ENCODE measurements at places on chromosomes 7 and 10.

DNA sequence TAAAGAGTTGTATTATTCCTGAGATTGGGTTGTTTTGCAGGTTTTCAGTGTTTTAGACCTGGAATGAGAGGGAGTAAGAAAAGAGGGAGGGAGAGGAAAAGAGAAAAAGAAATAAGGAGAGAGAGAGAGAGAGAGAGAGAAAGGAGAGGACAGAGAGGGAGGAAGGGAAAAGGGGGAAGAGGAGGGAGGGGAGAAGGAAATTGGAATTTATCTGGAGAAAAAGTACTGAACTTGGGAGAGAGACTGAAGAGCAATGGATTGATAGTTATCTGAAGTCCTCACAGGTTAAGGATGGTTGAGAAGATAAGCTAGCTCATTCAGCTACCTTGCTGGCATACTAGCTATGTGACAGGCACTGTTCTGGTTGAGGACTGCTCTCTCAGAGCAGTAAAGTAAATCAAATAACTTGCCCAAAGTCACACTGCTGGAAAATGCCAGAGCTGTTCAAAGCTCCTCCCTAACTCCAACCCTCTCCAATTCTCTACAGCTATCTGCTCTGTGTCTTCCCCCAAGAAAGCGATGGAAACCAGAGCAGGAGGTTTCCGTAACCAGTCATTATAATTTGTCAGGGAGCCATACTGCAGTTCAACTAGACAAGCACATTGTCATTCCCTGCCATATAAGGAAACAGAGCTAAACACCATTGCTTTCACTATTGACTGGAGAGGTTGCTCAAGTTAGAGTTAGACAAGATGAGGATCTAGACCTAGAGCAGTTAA, 10.7 kb downstream of the CALD1 start:
- DNase-seq = no peak

- DNase-seq = no peak
These were observed 43.2 kb downstream of the HDAC9 start for GRCh38 chr7:18538554-18539250.

DNA sequence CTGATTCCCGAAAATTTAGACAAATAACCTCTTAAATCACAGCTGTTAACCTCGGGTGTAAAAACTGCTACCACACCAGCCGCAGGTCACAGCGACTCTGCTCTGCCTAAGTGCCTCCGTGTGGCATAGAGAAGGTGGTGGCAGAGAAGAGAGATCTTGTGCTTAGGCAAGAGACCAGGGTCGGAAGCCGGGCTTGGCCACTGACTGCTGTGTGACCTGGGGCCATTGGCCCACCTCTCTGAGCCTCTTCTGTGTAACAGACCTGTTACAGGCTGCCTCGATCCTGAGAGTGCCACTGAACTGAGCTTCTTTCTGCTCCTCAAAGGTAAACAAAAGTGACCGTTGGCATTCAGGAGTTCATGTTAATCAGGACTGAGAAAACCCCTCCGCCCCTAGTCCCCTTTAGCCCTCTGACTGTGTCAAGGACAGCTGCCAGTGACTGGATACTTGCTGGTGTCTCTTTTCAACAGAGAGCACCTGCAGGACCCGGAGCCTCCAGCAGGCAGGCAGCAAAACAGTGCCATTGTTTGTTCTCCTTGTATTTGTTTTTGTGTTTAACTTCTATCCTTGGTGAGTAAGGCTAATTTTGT, 36.5 kb downstream of the ZMIZ1 start:
- no peak for DNase-seq

- DNase-seq = no peak
These were observed 86.5 kb upstream of the GRB10 start for GRCh38 chr7:50869108-50869725.

DNA sequence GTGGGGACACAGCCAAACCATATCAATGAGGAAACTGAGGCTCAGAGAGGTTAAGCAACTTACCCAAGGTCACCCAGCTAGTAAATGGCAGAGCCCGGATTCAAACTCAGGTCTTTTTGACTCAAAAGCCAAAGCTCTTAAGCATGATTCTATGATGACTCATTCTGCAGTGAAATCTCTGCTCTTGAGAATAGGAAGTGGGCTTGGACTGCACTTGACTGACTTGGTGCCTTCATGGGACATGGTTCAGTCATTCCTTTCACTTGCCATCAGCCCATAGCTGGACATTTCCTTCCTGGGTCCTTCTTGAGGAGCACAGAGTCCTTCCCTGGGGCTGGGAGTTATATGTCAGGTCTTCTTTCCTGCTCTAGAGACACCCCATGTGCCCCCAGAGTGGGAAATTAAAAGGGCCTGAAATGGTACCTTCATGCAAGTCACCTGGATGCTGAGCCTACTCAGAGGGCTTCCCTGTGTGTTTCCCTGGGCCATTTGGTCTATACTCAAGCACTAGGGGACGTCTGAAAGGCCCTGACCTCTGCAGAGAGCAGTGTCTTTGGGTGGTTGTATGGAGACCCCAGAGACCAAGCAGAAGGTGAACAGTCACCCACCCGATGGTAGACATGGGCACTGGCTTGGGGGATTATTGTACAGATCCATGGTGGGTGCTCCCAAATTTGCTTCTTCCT, 62.4 kb upstream of the SDK1 start:
- no peak for DNase-seq

DNA sequence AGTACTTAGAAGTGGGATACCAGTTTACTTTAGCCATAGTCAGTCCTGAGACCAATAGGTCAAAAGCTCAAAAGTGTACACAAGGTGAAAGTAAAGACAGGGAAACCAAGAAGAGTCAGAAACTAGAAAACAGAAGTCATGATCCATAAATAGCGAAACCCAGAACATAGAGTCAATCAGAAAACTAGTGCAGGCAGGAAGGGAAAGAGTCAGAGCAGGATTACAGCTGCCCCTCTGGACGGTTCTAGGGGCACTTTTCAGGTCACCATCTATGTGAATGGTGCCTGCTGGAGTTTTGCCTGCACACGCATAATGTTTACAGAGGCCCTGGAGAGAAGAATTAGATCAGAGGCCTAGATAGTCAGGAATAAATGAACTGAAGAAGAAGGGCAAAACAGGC, 22.4 kb upstream of the DMTF1 start:
- DNase-seq = no peak

GRCh38 chr10:71217266-71218045, 5.1 kb downstream of the UNC5B start:
- no peak for DNase-seq

- DNase-seq = no peak
These were observed 129.4 kb downstream of the KAT6B start for GRCh38 chr10:74955796-74956195.

DNA sequence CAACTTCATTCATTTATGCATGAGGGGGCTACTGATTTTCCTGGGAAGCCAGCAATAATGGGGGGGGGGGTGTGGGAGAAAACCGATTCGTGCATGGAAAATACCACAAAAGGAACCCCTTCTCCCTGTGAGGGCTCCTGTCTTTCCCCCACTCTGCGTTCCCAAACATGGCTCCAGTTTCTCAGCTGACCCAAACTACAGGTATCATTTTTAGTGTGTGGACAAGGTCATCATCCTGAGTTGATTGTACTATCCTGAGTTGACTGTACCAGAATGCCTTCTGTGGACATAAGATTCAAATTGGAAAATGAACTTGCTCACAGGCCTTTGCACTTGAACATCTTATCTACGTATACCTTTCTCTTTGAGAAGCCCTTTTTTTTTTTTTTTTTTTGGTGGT, 49.9 kb downstream of the ZRANB1 start:
- no peak for DNase-seq

DNA sequence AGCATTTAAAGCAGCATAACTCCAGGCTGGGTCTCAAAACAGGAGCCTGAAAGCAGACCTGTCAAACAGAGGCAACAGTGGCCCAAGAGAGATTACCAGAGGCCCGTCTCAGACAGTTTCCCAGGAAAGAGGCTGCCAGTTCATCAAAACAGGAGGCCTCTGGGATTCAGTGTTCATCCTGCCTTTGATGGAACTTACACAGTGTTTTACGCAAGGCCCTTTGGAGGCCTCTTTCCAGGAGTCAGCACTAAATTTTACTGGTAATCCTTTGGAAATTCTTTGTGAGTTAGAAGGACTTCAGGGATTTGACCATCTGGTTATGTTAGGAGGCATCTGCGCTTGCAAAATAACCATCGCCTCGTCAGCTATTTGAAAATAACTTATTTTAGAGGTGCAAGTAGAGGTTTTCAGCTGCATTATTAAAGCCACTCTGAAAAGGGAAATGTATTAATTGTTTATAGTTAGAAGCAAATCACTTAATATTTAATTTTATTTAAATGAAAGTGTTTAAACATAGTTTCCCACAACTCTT, 501.2 kb upstream of the COBL start:
- no peak for DNase-seq

GRCh38 chr7:26916336-26916735, 51.9 kb upstream of the SKAP2 start:
- DNase-seq = no peak

DNA sequence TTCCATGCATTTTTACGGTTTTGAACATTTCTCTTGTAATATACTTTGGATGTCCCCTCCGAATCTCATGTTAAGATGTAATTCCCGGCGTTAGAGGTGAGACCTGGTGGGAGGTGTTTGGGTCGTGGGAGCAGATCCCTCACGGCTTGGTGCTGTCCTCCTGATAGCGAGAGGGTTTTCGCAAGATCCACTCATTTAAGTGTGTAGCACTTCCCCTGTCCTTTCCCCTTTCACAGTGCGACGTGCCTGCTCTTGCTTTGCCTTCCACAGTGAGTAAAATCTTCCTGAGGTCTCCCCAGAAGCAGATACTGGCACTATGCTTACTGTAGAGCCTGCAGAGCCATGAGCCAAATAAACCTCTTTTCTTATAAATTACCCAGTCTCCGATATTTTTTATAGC, 6.6 kb downstream of the GPR141 start:
- no peak for DNase-seq

DNA sequence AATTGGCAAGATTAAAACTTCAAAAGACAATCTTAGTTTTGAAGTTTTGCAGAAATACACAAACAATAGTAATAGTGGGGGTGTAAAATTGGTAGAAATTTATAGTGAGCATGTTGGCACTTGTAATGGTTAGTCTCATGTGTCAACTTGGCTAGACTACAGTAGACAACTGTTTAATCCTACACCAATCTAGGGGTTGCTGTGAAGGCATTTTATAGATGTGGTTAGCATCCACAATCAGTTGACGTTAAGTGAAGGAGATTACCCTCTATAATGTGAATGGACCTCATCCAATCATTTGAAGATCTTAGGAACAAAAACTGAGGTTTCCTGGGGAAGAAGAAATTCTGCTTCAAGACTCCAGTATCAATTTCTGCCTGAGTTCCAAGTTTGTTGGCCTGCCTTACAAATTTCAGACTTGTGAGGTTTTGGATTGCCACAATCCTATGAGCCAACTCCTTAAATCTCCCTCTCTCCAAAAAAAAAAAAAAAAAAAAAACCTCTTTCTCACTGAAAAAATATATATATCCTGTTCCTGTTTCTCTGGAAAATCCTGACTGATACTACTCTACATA, 531.6 kb upstream of the IGFBP3 start:
- no peak for DNase-seq

GRCh38 chr10:108631332-108631731, 1292.0 kb downstream of the XPNPEP1 start:
- no peak for DNase-seq

GRCh38 chr10:86489071-86489810, 32.4 kb downstream of the WAPL start:
- DNase-seq = no peak

DNA sequence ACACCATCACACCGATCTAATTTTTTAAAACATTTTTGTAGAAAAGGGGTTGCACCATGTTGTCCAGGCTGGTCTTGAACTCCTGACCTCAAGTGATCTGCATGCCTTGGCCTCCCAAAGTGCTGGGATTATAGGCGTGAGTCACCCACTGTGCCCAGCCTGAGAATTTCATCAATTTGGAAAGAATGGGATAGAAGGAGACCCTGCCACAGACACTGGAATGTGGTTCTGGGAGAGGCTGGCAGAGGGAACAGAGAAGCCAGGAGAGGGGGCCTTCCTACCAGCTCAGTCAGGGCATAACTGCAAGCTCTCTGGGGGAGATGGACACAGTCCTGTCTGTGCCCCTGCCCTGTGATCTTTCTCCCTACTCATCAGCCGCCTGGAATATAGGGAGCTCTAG, 42.1 kb upstream of the MKRN1 start:
- DNase-seq = no peak

- DNase-seq = no peak
These were observed 208.5 kb upstream of the FRMD4A start for GRCh38 chr10:14539176-14539575.

- DNase-seq = no peak
These were observed 191.5 kb downstream of the AHR start for GRCh38 chr7:17489961-17490360.

GRCh38 chr10:112390125-112390703, 16.3 kb downstream of the ACSL5 start:
- DNase-seq = no peak

- DNase-seq = no peak
These were observed 116.6 kb downstream of the DOCK4 start for GRCh38 chr7:112089551-112089950.

Data from stimulated activated CD8-positive, alpha-beta memory T cell treated with anti-CD3 and anti-CD28 coated beads, Interleukin-15, amount 100 ng/mL, for 48 hours (primary cell).